ENCODE measurements at places on chromosomes 7 and 10. TPM values are rescaled to one million over a fixed set of nuclear protein-coding genes. Genes with fewer than 3 reads are reported as not detected.

TDRD1 gene
- 0.06 TPM for total RNA-seq

DNA sequence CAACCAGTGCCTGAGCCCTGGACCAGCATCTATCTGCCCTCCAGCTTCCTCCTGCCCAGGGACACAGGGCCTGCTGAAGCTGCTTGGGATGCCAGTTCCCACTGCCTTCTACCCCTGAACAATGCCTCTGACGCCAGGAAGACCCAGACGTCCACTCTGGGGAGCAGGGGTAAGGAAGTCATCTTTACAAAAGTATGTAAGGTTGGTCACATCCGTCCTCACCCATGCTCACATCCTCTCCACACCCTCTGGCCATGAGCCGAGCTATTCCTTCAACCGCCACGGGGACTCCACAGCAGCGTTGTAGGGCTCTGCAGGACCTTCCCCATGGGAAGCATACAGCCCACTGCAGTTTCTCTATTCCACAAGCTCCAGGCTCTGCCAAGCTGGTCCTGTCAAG lies 58.5 kb downstream of the CLRN3 start:
- no peak for DNase-seq

DNA sequence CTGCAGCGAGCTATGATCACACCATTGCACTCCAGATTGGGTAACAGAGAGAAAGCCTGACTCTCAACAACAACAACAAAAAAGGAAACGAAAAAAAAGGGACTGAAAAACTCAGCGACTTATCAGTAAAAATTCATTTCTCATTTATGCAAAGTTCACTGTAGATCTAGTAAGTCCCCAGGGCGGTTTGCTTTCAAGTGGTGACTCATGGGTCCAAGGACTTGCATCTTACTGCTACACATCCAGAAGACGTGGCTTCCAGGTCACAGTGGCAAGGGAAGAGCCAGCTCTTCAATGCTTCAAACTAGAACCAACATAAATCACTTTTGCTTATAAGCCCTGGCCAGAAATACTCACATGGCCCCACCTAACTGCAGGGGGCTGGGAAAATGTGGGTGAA lies 178.3 kb upstream of the AUTS2 start:
- peak; percentile 54 for DNase-seq

DNA sequence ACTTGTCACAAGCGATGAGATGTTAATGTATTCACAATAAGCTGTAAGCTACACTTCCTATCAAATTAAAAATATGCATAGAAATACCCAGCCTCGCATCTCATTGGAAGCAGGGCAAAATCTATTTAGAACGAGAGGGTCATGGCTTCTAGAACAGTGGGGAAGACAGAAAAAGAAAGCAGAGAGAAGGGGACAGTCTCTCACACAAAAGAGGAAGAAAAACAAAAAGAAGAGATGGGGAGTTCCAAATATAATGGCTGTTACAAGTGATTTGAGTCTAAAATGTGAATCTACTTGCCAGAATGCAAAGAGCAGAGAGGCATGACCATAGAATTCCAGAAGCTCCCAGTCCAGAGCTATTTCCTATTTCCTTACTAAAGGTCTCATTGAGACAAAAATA lies 13.8 kb downstream of the LRRN3 start:
- DNase-seq, result no peak

DNA sequence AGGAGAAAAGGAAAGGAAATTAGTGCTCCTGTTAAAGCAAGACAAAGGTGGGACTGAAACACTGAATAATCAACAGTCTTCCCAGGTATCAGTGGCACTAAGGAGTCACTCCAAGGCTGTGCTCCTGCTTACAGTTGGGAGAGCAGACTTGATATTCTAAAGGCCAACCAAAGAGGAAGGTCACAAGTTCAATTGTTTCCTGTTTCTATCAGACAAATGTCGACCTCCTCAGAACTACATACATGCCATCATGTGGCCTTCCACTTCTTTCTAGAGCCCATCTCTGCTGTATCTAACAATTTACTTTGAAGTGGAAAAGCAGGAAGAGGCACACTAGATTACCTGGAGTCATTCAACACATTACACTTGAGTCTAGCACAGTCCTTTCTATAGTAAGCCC lies 3.4 kb downstream of the ZNF239 start:
- DNase-seq, result no peak

DNA sequence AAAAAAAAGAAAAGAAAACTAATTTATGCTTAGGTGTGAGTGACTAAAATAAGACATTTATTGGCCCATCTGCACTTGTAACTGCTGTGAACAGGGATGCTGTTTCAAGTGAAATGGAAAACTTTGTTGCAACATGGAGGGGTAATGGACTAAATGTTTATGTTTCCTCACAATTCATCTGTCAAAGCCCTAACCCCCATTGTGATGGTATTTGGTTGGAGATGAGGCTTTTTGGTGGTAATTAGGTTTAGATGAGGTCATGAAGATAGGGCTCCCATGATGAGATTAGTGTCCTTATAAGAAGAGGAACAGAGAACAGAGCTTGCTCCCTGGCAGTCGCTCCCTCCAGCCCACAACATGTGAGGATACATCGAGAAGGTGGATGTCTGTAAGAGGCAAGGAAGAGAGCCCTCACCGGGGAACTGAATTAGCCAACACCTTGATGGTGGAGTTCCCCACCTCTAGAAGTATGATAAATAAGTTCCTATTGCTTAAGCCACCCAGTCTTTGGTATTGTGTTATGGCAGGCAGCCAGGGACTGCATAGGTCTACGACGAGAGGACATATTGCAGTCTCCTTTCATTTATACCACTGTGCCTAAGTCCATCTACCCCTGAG lies 28.6 kb upstream of the VCL start:
- no peak for DNase-seq

DNA sequence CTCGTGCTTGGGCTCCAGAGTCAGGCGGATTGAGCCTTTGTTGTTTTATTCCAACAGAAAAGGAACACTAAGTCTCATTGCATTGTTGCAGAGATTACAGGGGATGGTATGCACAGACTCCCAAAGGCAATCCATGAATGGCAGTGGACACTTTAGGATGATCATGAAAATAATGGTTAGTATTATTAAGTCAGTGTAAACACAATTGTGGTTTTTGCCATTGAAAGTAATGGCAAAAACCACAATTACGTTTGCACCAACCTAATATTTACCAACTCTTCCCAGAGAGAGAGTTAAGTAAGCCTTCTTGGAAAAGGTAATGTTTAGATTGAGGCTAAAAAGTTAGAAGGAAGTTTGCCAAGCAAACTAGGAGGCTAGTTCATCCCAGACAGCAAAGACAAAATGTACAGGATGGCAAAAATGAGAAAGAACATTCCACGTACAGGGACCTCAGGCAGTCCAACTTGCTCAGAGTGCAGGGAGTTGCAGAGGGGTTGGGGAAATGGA lies 72.9 kb upstream of the AMPH start:
- no peak for DNase-seq

LRCH4 gene
- total RNA-seq, result 32.2 TPM

DNA sequence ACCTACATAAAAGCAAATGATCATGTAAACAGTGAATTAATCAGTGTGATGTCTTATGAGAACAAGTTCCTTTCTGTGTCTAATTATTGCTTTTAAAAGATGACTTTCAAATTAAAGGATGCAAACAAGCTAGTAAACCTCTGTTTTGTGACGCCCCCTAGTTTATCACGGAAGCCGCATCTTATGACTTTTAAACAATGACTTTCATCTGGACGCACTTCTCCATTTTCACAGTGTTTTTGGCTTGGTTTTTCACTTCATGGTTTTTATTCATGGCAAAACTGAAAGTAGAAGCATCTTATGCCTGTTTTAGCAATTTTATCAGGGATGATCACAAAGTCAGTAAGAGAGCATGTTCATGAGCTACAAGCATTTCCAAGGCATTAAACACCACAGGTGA lies 35.0 kb downstream of the ITGA8 start:
- no peak for DNase-seq

GRCh38 chr7:75881436-75882095 lies 2.7 kb downstream of the RHBDD2 start:
- DNase-seq, result no peak

DNA sequence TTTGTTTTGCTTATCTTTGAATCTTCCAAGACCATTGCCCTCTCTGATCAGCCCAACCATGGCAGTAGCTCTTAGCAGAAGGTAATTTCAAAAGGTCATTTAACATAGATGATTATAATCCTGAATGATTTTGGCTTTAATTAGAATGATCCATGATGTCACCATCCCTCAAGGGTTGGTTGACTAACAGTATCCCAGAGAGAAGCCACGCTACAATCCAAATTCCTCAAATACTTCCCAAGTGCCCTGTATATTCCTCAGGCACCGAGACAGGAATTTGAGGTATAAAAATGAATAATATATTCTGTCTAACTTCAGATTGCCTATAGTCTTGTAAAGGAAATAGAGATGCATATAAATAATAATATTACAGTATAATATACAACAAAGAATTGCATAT lies 42.1 kb upstream of the TMEM196 start:
- no peak for DNase-seq

CPA4 gene
- total RNA-seq, result 98.8 TPM

DNA sequence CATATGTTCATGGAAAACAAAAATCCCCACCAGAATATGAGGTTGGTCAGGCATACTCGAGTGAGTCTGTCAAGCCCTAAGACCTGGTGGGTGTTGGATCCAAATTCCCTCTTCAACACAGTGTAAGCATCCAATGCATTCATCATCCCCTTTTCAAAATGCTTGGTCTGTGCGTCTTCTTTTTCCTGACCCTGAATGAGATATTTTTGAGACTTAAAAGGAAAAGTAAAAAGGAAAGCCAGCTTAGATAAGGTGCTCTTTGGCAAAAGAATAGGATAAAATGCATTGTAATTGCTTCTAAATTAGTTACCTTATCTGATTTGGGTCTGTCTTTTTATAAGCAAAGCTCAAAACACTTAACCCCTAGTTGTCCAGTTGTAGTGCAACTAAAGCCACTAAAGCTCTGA lies 331.5 kb downstream of the PTEN start:
- DNase-seq, result no peak

DNA sequence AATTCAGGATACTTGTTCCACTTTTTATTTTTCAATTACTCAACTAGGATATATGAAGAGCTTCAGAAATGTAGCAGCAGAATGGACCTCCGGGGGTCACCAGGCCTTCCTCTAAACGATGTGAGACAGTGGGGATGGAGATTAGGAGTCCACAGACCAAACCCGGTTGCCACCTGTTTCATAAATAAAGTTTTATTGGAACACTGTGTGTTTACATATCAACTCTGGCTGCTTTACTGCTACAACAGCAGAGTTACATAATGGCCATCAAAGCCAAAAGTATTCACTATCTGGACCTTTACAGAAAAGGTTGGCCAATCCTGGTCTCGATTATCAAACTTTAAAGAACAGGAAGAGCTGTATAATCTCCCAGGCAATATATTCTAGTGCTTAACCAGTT lies 30.8 kb downstream of the RAPGEF5 start:
- DNase-seq, result no peak

- DNase-seq, result no peak
Measured at GRCh38 chr7:466465-467191, 53.0 kb downstream of the PDGFA start.

All from Daoy (cell line).